ENCODE measurements at places on chromosomes 2 and 18.

DNA sequence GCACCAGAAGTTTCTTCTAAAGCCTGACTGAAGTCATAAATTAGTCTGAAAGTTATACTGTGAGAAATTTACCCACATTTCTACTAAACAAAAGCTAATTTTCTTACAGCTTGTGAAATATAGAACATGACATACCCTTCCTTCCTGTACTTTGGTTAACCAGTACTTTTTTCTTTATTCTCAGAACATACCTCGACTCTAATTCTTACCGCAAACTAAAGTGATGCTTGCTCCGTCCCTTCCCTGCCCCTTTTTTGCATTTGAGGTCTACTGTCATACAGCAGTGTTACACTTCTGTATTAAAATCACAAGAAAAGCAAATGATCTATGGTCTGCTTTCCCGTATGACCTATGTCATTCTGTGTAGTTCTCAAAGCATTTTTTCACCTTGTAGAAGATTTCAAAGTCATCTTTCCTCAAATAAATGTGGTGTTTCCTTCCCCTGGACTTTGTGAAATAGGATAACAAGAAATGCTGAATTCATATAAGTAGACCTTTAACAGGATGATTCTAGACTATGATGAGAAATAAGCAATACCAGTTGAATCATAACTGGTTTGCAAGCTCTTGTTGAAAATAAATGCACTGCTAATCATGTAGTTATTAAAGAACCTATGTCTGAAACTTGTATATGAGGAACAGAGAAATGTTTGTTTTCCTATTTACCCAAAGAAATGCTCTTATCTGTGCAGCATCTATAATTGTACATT, 30.4 kb downstream of the CYTIP start:
- peak; percentile 61 for DNase-seq

DNA sequence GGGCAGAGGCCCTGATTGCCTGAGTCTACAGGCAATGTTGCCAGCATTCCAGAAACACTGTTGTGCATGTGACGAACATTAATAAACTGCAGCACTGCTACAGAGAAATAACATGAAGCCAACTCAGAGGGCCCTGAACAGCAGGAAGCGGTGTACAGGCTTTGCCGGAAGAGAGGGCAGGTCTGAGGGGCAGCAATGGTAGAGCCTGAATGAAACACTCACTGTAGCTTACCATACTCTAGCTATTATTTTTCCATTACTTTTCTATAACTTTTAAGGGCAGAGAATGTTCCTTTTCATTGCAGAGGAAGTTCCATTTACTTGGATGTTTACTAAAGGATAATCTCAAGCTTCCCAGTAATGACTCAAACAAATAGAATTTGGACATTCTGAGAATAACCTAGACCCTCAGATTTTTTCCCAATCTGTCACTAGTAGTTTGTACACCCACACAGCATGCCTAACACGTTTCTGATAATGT, 150.4 kb downstream of the MTX2 start:
- DNase-seq, result no peak

DNA sequence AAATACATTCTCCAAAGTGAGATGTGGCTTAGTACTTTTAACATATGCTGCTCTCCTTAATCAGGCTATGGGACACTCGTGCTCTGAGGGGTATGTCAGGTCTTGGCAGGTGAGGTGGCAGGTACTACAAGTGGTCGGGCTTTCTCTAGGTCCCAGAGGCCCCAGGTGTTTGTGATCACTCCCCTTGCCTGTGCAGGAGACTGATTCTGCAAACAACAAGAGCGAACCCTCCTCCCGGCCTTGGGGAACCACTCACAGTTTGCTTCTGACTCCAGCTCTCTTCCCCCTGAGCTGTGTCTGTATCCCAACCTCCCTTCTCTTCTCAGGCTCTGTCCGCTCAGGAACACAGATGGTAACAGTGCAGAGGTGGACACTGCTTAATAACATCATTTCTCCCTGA, 48.1 kb downstream of the ATOH8 start:
- no peak for DNase-seq

- no peak for DNase-seq
Measured at GRCh38 chr2:8146132-8147005, 535.5 kb upstream of the ID2 start.

- DNase-seq, result no peak
Measured at GRCh38 chr2:37654932-37655841, 16.3 kb downstream of the CDC42EP3 start.

DNA sequence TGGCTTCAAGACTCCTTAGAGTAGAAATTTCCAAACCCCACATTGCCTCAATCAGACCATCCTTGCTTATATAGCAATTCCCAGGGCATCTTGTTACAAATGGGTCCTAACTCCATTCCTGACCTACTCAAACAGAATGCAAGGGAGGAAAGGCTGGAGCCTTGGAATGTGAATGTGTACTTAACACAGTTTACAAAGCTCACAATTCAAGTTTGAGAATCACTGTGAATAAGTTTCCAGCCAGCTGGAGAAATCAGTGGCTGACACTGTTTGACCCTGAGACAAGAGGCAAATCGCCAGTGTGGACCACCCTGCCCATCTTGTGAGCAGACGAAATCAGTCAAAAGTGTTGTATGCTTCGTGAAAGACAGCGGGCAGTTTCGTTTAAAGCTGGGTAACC, 65.5 kb downstream of the SOWAHC start:
- DNase-seq, result no peak

All from stimulated activated naive CD8-positive, alpha-beta T cell treated with anti-CD3 and anti-CD28 coated beads, Interleukin-15, amount 100 ng/mL, for 72 hours (primary cell).